ENCODE measurements at places on chromosomes 12 and 14. TPM values are rescaled to one million over a fixed set of nuclear protein-coding genes. Genes with fewer than 3 reads are reported as not detected.

- no peak overlapping the region for H3K4me3 ChIP-seq
- no peaks in the 10 kb centered on the region for H3K36me3 ChIP-seq
- peaks cover 13% of the 10 kb centered on the region for H3K4me1 ChIP-seq
Measured at GRCh38 chr14:58138714-58139482, 13.1 kb downstream of the ARMH4 start.

DNA sequence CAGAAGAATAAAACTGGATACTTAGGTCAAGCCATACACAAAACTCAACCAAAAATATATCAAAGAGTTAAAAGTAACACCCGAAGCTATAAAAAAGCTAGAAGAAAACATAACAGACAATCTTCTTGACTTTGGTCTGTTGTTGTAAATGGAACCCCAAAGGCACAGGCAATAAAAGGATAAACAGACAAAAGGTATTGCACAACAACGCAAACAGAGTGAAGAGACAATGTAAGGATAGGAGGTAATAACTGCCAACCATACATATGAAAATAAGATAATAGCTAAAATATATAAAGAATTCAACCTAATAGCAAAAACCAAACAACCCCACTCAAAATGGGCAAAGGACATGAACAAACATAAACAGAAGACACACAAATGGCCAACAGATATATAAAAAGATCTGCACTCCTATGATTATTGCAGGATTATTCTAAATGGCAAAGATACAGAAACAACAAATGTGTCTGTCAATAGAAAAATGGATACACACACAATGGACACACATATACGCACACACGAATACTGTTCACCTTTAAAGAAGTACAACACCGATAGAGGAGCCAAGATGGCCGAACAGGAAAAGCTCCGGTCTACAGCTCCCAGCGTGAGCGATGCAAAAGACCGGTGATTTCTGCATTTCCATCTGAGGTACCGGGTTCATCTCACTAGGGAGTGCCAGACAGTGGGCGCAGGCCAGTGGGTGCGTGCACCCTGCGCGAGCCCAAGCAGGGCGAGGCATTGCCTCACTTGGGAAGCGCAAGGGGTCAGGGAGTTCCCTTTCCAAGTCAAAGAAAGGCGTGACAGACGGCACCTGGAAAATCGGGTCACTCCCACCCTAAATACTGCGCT, 1137.1 kb downstream of the FSCB start:
- H3K27ac ChIP-seq = no peak overlapping the region
- no peaks in the 10 kb centered on the region for H3K27me3 ChIP-seq
- no peak overlapping the region for H3K4me3 ChIP-seq
- H3K36me3 ChIP-seq = no peaks in the 10 kb centered on the region
- no peak for DNase-seq
- H3K4me1 ChIP-seq = no peaks in the 10 kb centered on the region

Gene TCL1B
- total RNA-seq = 0.42 TPM

- peak; percentile 69 for DNase-seq
- H3K27ac ChIP-seq = no peak overlapping the region
- no peak overlapping the region for H3K4me3 ChIP-seq
Measured at GRCh38 chr12:115857160-115857920, 420.2 kb downstream of the MED13L start.

- H3K36me3 ChIP-seq = no peaks in the 10 kb centered on the region
- H3K4me1 ChIP-seq = no peaks in the 10 kb centered on the region
- no peak overlapping the region for H3K27ac ChIP-seq
- H3K4me3 ChIP-seq = no peak overlapping the region
- DNase-seq = no peak
Measured at GRCh38 chr14:92559486-92559885, 45.9 kb downstream of the RIN3 start.

- DNase-seq = no peak
- H3K36me3 ChIP-seq = peaks cover 54% of the 10 kb centered on the region
- no peaks in the 10 kb centered on the region for H3K27me3 ChIP-seq
- peaks cover 6% of the 10 kb centered on the region for H3K4me1 ChIP-seq
Measured at GRCh38 chr12:29754235-29755189, 29.2 kb downstream of the TMTC1 start.
